Suppressor macrophage treated with lipopolysaccharide for 4 hours (primary cell): ENCODE measurements at places on chromosomes 11 and 22.

GRCh38 chr22:43878079-43878795 is 13.6 kb downstream of the PNPLA5 start:
- no peak for DNase-seq

GRCh38 chr22:17149076-17149815 is 9.8 kb downstream of the HDHD5 start:
- DNase-seq: no peak

DNA sequence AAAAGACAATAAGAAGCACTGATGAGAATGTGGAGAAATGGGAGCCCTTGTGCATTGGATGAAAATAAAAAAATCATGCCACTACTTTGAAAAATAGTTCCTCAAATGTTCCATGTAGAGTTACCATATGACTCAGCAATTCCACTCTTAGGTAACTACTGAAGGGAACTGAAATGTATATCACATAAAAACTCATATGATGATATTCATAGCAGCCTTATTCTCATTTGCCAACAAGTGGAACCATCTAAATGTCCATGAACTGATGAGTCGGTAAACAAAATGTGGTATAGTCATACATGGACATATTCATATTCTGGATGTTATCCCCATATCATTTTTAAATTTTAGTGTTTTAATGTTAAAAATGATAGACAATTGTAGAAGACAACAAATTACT is 3.5 kb downstream of the KRTAP5-9 start:
- DNase-seq: peak; percentile 73

DNA sequence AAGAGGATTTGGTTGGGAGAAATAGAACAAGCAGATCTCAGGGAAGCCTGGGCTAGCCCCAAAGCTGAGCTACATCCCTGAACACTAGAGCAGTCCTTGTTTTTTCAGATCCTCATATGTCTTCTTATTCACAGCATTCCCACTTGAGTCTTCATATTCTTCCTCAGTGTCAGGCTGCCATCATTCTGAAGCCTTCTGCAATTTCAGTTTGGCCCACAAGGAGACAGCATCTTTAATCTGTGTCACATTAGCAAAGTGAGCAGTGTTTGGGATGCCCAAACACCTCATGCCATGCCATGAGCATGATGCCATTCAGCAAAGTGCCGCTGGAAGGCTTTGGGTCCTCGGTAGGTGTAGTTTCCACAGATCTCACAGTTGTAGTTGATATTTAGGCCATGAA is 56.6 kb downstream of the SCN3B start:
- no peak for DNase-seq

- peak; percentile 96 for DNase-seq
Observed at GRCh38 chr11:65817835-65818680, 15.7 kb upstream of the SNX32 start.

GRCh38 chr11:112281726-112282125 is 21.1 kb upstream of the PLET1 start:
- no peak for DNase-seq

DNA sequence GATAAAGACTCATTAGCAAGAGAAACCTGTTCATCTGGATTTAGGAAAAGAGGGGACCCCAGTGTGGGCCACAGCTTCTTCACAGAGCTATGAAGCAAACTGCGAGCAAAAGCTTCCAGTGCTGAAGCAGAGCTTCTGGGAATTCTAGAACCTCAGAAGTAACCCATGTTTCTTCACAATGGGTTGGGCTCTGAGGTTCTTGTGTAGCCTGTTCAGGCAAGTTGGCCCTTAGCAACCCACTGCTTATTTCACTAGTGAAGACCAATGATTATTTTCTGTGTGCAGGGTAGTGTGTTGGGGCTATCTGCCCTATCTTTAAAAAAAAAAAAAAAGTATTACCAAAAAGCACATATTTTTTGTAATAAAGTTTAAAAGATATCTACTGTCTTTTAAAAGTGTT is at the start of gene ACRV1:
TSS of gene ACRV1 (minus strand) at position 101 of the 400 bp plus-strand sequence. CDS start at position 34, 67 bp downstream.
- DNase-seq: no peak

DNA sequence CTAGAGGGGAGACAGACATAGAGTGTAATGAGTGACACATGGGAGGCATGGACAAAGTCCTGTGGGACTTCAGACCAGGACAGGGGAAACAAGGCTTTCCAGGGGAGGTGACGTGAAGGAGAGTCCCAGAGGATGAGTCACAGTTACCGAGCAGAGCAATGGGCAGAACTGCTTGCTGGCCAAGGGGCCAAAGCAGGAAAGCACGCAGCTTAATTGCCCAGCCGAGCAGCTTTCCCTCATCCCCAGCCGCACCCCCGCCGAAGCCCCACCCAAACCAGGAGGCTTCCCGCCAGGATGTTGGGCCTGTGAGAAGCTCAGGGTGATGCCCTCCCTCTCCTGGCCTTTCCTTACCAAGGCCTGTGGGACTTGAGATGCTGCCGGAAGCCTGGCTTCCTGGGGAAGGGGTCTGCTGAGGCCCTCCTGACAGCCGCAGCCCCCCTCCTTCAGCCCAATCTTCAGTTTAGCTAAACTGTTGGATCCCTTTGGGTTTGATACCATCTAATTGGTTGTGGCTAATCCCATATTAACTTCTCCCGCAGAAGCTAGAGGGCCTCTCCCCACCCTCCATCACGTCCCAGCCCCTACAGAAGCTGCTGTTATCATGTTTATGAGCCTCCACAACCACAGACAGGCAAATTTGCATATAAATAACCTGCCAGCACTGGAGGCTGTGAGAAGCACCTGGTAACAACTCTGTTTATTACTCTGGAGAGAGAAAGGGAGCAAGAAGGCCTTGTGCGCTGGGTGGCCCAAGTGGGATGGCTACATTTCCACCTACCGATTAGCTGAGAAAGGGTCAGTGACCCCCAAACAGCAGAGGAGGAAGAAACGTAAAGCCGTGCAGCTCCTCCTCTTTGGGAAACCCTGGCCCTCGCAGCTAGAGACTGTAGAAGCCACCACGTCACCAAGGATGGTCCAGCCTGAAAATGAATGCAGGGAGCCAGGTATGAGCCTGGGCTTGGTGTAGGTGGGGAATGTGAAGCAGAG is 80.0 kb downstream of the TRIM29 start:
- DNase-seq: no peak

DNA sequence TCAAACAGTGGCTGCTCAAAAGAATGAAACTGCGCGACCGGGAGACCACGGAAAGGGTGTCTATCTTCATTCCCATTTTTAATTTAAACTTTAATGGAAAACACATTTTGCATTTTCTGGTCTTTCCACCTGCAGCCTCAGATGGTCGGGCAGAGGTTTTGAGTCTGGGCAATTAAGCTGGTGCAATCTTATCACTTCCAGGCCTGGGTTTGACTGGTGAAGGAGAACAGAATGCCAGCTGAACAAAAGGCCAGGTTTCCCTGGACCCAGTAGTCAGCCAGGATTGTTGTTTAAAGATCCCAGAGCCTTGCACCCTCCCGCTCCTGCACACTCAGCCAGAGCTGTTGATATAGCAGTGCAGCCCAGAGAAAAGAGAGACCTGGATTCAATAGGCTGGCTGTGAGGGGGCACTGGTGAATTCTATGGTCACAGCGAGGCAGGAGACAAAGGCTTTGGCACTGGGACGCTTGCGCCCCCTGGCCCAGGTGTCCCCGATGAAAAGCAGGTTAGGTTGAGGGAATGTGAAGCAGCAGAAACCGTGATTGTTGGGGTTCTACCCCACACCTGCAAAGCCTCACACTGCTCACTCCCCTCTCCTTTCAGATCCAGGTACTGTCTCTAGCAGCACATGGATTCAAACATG is 83.6 kb downstream of the FLI1 start:
- DNase-seq: no peak

- DNase-seq: no peak
Observed at GRCh38 chr11:15704064-15704463, 589.3 kb downstream of the INSC start.

- no peak for DNase-seq
Observed at GRCh38 chr11:64131683-64132190, 34.2 kb downstream of the MACROD1 start.

- no peak for DNase-seq
Observed at GRCh38 chr11:118074785-118075184, 2.1 kb upstream of the TMPRSS4 start.

DNA sequence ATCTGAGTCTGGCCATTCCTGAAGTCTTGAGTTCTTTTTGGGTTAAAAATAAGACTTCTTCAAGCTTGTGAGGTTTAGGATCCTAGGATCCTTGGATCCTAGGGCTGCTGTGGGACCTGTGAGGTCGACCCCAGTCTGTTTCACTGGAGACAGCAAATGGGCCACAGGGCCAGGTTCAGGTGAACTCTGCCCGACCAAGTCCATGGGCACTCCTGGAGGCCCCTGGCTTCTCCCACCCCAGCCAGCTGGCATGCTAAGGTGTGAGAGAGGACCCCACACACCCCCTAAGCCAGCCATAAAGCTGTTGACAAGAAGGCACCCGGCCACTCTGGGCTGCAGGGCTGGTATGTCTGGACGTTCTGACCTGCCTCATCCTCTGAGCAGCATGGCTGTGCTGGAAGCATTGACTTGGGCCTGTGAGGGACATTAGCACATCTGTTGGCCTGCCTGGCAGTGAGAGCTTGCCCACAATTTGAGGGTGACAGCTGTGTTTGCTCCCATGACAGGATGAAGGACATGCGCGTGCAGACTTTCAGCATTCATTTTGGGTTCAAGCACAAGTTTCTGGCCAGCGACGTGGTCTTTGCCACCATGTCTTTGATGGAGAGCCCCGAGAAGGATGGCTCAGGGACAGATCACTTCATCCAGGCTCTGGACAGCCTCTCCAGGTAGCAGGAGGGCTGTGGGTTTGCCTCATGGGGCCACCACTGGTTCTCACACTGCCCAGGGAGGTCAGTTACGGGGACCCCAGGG is 16.0 kb downstream of the CLDN5 start:
- DNase-seq: no peak
